GM13976 (cell line): ENCODE measurements at places on chromosomes 4 and X.

GRCh38 chr4:52059372-52059771 lies 8.3 kb downstream of the SPATA18 start:
- DNase-seq, result no peak

- no peak for DNase-seq
Measured at GRCh38 chr4:1058198-1058996, 47.0 kb downstream of the FGFRL1 start.

- no peak for DNase-seq
Measured at GRCh38 chrX:155048977-155049619, 21.8 kb downstream of the CMC4 start.

GRCh38 chr4:76898385-76898692 lies 395 bp upstream of the SOWAHB start:
- DNase-seq, result no peak

GRCh38 chrX:106454991-106455390 lies 156.8 kb upstream of the RADX start:
- no peak for DNase-seq

DNA sequence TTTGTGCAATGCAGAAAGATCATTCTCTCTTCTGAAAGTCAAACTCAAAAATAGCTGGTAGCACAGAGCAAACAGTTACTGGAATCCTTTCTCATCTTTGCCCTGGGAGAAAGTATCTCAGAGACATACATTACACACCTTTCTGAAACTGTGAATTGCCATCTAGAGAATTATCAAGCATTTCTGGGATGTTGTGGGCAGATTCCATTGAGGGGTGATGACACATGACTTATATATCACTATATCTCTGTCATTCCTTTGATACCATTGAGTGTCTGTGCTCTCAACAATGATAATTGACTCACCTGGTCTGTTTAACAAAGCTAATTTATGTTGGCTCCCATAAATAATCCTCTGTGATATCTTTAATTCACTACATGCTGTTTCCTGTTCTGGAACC lies 13.0 kb downstream of the SLIT2 start:
- DNase-seq, result no peak

DNA sequence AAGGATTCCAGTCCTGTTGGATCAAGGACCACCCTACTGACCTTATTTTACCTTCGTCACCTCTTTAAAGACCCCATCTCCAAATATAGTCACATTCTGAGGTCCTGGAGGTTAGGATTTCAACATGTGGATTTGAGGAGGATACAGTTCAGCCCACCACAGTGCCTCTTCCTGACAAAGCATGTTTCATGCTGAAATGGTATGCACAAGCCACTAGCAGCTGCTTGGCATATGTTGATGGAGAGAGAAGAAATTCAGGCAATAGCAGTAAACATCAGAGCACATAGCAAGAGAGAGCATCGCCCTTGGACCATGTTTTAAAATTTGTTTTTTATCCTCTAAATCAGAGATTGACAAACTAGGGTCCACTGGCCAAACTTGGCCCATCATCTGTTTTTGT lies 172.1 kb downstream of the PRKX start:
- no peak for DNase-seq
